Heart right ventricle (tissue), 16 donors: ENCODE measurements at places on chromosomes 2 and 18. TPM values are rescaled to one million over a fixed set of nuclear protein-coding genes. Genes with fewer than 3 reads are reported as not detected.
A peak's percentile ranks its signal among the peaks of the same experiment; 100 is the strongest.

The RESP18 gene
- total RNA-seq, result not detected

- peak; percentile 92 for DNase-seq
Measured at GRCh38 chr2:43059183-43059897, 167.1 kb downstream of the ZFP36L2 start.

The AQP12A gene
- total RNA-seq, result not detected

GRCh38 chr2:127636248-127637235, 9.4 kb upstream of the GPR17 start:
- DNase-seq, result no peak

GRCh38 chr2:7013471-7014160, 96.4 kb downstream of the RNF144A start:
- DNase-seq, result no peak

The BOLL gene
- not detected for total RNA-seq

The SAG gene
- not detected for total RNA-seq

- no peak for DNase-seq
Measured at GRCh38 chr18:3827236-3827845, 377.4 kb downstream of the TGIF1 start.

The UGT1A3 gene
- total RNA-seq, result not detected
